Stimulated activated CD8-positive, alpha-beta memory T cell treated with anti-CD3 and anti-CD28 coated beads, Interleukin-2, amount 100 ng/mL, for 1 hour (primary cell): ENCODE measurements at places on chromosomes 2 and 18.

- DNase-seq, result peak; percentile 8
Measured at GRCh38 chr18:74353169-74353775, 37.6 kb downstream of the C18orf63 start.

GRCh38 chr18:59810735-59811520 lies 88.9 kb upstream of the PMAIP1 start:
- no peak for DNase-seq

- DNase-seq, result no peak
Measured at GRCh38 chr2:189161894-189162293, 17.7 kb downstream of the COL5A2 start.

DNA sequence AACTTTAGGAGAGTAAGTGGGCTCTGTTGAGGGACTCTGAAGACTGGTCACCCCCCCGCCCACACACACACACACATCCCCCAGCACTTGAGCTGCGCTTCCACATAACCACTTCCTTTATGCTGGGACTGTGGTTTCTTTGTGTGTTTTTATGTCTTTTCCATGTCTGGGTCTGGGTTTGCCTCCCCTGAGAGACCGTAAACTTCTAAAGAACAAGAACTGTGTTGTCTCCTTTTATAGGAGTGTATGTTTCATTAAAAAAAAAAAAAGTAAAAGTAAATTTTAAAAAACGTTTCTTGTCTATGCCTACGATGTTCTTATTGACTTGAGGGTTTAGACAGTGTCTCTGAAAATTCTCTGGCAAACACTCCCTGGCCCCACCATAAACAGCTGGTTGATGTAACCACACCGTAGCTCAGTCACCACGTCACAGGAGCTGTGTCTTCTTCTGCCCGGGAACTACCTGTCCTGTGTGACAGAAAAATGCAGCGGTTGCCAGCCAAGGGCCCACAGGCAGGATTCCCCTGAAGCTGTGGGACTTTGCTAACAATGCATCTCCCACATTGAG lies 68.0 kb downstream of the KLHL29 start:
- no peak for DNase-seq

- no peak for DNase-seq
Measured at GRCh38 chr2:64779117-64779690, 125.5 kb upstream of the SERTAD2 start.

- DNase-seq, result no peak
Measured at GRCh38 chr18:59372975-59373374, 13.9 kb upstream of the LMAN1 start.

- no peak for DNase-seq
Measured at GRCh38 chr2:36406296-36406695, 50.7 kb downstream of the CRIM1 start.

GRCh38 chr2:181573140-181573736 lies 83.7 kb downstream of the CERKL start:
- DNase-seq, result no peak
